ENCODE measurements at places on chromosomes 16 and 17. TPM values are rescaled to one million over a fixed set of nuclear protein-coding genes. Genes with fewer than 3 reads are reported as not detected.

Gene CCL18
- not detected for total RNA-seq

Gene ABCA6
- total RNA-seq, result 0.84 TPM

Gene KRTAP1-1
- total RNA-seq, result not detected

Gene MT4
- total RNA-seq, result not detected

Gene WNT9B
- not detected for total RNA-seq

Gene CD300LG
- total RNA-seq, result not detected

Gene RNF227
- total RNA-seq, result 1.0 TPM

Gene MYH3
- total RNA-seq, result 0.15 TPM

Gene CACNG1
- not detected for total RNA-seq

Gene ZNF423
- 0.34 TPM for total RNA-seq

Gene ABR
- total RNA-seq, result 40.7 TPM

Gene ASPA
- total RNA-seq, result under 0.01 TPM

Gene G6PC1
- not detected for total RNA-seq

Gene KRTAP4-9
- total RNA-seq, result not detected

Gene CCL14
- total RNA-seq, result not detected

Gene TMEM114
- not detected for total RNA-seq

Gene TP53TG3B
- total RNA-seq, result not detected

Gene TNFRSF13B
- not detected for total RNA-seq

Gene PDE6G
- 1.3 TPM for total RNA-seq

Gene TMEM220
- total RNA-seq, result 2.9 TPM

Gene ABCA10
- under 0.01 TPM for total RNA-seq

Gene TEX19
- total RNA-seq, result not detected

Gene SRL
- total RNA-seq, result not detected

Gene LDHD
- total RNA-seq, result 0.34 TPM

Gene SKAP1
- not detected for total RNA-seq

Gene PPP1R27
- not detected for total RNA-seq

Gene PRCD
- total RNA-seq, result 2.2 TPM

Gene FBXL16
- 0.45 TPM for total RNA-seq

Gene TP53TG3E
- not detected for total RNA-seq

Gene PABPN1L
- not detected for total RNA-seq

Gene P2RX5
- total RNA-seq, result 1.0 TPM

Gene NPIPA5
- total RNA-seq, result 2.1 TPM

Gene SPATA22
- total RNA-seq, result not detected

Gene GPR142
- total RNA-seq, result not detected

Gene TNP2
- not detected for total RNA-seq

Gene ELAC2
- total RNA-seq, result 63.9 TPM

Gene HOXB8
- total RNA-seq, result 1.0 TPM

Gene KRTAP4-4
- not detected for total RNA-seq
